ENCODE measurements at places on chromosomes 4 and X. TPM values are rescaled to one million over a fixed set of nuclear protein-coding genes. Genes with fewer than 3 reads are reported as not detected.
A peak's percentile ranks its signal among the peaks of the same experiment; 100 is the strongest.

DNA sequence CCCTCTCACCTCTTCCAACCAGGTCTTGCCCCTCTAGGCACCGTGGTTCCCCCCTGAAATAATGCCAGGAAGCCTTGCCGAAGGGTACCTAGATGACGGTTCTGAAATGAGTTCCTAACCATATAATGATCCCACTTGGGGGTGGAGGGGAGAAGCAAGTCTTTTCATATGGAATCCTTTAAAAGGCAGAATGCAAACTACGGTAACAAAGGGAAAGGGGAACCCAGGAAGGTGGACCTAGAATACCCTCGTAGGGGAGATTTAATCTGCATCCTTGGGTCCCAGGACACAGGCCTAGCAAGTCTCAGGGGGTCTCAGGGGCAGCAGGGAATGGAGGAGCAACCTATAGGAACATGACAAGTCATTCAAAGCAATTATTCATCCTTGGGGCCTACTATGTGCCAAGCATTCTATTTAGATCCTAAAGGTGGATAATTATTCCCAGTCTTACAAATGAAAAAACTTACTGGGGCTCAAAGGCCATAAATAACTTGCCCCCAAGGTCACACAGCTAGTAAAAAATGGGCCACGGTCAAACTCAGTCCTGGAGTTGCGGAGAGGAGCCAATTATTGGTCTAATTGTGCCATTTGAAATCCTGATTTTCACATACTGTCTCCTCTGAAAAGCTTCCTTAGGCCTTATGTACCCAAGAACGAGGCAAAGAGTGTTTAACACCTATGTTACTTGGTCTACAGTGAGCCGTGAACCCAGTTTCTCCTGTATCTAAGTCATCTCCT lies 8.8 kb downstream of the BCOR start:
- H3K27ac ChIP-seq, result no peak overlapping the region
- H3K4me1 ChIP-seq, result peaks cover 67% of the 10 kb centered on the region
- no peak for DNase-seq

DNA sequence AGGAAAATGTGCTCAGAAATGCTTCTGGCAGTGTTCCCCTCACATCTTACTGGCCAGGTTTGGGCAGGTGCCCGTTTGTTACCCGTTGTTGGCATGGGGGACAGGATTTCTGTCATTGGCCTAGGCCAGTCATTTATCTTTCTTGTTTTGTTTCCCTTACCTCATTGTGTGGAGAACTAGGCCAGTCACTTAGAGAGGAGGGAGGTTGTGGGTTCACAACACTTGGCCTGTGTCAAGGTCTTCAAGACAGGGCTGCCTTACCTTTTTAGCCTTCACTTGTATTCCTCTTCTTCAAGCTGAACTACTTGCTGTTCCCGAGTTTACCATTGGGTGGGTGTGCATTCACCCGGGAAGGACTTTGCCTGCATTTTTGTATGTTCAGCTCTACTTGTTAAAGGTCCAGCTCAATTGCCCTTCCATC lies 17.7 kb downstream of the SNX25 start:
- DNase-seq, result no peak
- H3K36me3 ChIP-seq, result no peaks in the 10 kb centered on the region
- H3K27ac ChIP-seq, result no peak overlapping the region
- no peak overlapping the region for H3K4me3 ChIP-seq
- H3K27me3 ChIP-seq, result no peaks in the 10 kb centered on the region
- no peaks in the 10 kb centered on the region for H3K4me1 ChIP-seq

DNA sequence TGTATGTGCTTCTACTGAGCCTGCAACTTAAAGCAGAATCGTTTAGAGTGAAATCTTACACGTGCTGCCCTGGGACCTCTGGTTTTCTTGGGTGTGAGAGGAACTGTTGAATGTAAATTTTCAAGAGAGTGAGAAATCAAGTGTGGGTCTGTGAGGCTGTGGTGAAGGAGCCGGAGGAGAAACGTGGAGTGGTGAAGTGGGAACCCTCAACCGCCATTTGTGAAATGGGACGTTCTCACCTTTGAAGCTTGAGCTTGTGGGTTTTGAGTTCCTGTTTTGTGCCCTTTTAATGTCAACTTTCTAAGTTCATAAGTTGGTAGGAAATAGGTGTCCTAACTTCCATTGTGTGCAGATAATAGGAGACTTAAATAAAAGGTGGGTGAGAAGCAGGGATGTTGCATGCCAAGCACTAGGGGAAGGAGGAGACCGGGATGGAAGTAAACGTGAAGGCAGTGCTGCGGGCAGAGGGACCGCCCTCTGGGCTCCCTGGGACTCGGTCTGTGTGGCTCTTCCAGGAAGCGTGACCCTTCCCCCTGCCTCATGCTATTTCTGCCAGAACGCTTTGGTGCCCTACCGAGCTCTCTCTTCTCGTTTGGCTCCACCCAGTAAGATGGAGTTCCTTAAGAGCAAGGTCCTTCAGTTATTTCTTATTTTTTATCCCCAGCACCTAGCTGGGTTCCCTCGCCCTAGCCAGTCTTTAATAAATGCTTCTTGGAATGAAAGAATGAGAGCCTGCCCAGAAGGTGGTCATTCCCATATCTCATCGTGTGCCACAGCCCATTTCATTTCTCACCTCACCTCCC lies 56.0 kb downstream of the TMEM131L start:
- H3K27ac ChIP-seq, result peak overlapping the region; percentile 40
- no peak overlapping the region for H3K4me3 ChIP-seq
- peaks cover 22% of the 10 kb centered on the region for H3K4me1 ChIP-seq
- DNase-seq, result peak; percentile 38

- DNase-seq, result peak; percentile 23
- H3K27me3 ChIP-seq, result peaks cover 3% of the 10 kb centered on the region
- no peak overlapping the region for H3K4me3 ChIP-seq
- H3K27ac ChIP-seq, result no peak overlapping the region
Observed at GRCh38 chrX:74325130-74326059, 21.4 kb downstream of the ZCCHC13 start.

The STK32B gene
- polyA plus RNA-seq, result 1.5 TPM

The RENBP gene
- 8.1 TPM for polyA plus RNA-seq

The CXorf49 gene
- not detected for polyA plus RNA-seq

The FABP2 gene
- polyA plus RNA-seq, result not detected

Data from stomach (tissue), 19 donors.